Naive B cell (primary cell): ENCODE measurements at places on chromosomes 3 and 15.
A peak's percentile ranks its signal among the peaks of the same experiment; 100 is the strongest.

- H3K36me3 ChIP-seq = peaks cover 20% of the 10 kb centered on the region
- peak; percentile 23 for DNase-seq
- H3K27me3 ChIP-seq = no peaks in the 10 kb centered on the region
- H3K4me1 ChIP-seq = peaks cover 35% of the 10 kb centered on the region
- peak overlapping the region; percentile 91 for H3K27ac ChIP-seq
Observed at GRCh38 chr3:10248984-10249748, 907 bp downstream of the TATDN2 start.

DNA sequence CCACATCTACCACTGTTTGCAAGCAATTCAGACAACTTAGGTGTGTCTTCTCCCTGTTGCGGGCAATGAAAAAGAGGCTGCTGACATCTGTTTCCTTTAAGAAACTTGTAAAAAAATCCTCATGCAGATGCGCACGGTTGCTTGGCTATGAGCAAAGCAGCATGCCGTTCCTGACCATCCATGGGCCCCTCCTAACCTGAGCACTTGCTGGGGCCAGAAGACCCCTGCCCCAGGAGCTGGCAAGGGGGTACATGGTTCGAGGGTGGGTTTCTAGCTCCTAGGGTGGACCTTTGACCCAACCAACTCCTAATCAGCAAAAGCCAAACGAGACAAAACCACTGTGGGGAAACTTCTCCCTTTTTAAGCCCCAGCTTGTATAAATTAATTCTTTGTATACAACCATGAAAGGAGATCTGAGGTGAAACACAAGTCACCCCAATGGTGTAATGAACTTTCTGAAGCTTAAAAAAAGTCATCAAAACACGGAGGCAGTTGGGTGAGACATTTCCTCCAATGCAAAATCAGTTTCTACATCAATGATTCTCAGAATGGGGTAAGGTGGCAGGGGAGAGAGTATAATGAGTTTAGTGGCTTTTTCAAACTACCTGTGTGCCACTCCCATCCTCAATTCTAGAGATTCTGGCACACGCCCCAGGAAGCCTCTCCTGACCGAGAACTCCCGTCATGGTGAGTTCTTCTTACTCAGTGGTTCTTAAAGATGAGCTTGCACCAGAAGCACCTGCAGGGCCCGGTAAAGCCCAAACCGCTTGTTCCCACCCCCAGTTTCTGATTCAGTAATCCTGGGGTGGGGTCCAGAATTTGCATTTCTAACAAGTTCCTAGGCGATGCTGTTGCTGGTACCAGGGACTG lies 44.1 kb downstream of the CPN2 start:
- peaks cover 8% of the 10 kb centered on the region for H3K36me3 ChIP-seq
- peaks cover 6% of the 10 kb centered on the region for H3K4me1 ChIP-seq
- peaks cover 21% of the 10 kb centered on the region for H3K27me3 ChIP-seq
- H3K27ac ChIP-seq = peak overlapping the region; percentile 99

GRCh38 chr3:14483286-14483685 lies 56.9 kb downstream of the GRIP2 start:
- H3K4me1 ChIP-seq = no peaks in the 10 kb centered on the region
- H3K27me3 ChIP-seq = no peaks in the 10 kb centered on the region
- H3K4me3 ChIP-seq = no peak overlapping the region
- peak overlapping the region; percentile 74 for H3K27ac ChIP-seq

DNA sequence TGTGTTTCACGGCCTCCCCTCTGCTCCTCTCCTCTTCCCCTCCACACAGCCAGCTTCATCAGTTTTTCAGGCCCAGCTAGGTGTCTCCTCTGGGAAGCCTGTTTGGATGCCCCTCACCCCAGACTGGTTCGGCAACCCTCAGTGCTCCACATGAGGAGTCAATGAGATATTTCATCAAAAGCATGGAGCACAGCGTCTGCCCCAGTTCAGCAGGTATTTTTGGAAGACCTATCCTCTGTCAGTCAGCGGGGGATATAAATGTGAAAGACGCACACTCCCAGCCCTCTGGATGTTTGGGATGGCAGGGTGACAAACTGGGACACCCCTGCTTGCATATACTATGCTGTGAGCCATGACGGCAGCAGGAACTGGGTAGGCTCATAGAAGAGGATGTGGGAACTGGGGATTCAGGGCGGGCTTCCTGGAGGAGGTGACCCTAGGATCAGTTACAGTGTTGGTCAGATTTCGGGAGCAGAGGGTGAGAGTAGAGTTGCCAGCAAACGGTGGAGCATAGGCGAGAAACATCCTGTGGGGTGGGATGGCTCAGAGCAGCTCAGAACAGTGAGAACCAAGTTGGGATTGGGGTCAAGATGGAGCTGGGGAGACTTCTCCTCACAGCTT lies 42.9 kb downstream of the PXYLP1 start:
- no peak overlapping the region for H3K27ac ChIP-seq
- no peaks in the 10 kb centered on the region for H3K4me1 ChIP-seq
- DNase-seq = no peak
